Activated T-helper 1 cell treated with anti-CD3 and anti-CD28 coated beads, Interleukin-12 subunit alpha, Interleukin-12 subunit beta, Interleukin-2, Interleukin-4 antibody, amounts not matched to agents 30 ng/mL and 10 ng/mL and 1 ng/mL, durations not matched to agents 14 hours and 24 hours and 36 hours (primary cell): ENCODE measurements at places on chromosomes 16 and 17.

GRCh38 chr16:87725596-87726235 lies 40.1 kb downstream of the KLHDC4 start:
- H3K4me3 ChIP-seq: no peak overlapping the region
- H3K36me3 ChIP-seq: peaks cover 36% of the 10 kb centered on the region
- peaks cover 7% of the 10 kb centered on the region for H3K4me1 ChIP-seq
- no peak overlapping the region for H3K27ac ChIP-seq
- no peak for DNase-seq

- H3K4me3 ChIP-seq: no peak overlapping the region
- no peak overlapping the region for H3K27ac ChIP-seq
- no peaks in the 10 kb centered on the region for H3K36me3 ChIP-seq
- no peak for DNase-seq
Measured at GRCh38 chr16:29318037-29318436, 88.5 kb downstream of the NPIPB11 start.

- no peaks in the 10 kb centered on the region for H3K36me3 ChIP-seq
- peaks cover 2% of the 10 kb centered on the region for H3K27me3 ChIP-seq
- no peak overlapping the region for H3K27ac ChIP-seq
Measured at GRCh38 chr17:65193305-65193704, 56.1 kb downstream of the RGS9 start.

DNA sequence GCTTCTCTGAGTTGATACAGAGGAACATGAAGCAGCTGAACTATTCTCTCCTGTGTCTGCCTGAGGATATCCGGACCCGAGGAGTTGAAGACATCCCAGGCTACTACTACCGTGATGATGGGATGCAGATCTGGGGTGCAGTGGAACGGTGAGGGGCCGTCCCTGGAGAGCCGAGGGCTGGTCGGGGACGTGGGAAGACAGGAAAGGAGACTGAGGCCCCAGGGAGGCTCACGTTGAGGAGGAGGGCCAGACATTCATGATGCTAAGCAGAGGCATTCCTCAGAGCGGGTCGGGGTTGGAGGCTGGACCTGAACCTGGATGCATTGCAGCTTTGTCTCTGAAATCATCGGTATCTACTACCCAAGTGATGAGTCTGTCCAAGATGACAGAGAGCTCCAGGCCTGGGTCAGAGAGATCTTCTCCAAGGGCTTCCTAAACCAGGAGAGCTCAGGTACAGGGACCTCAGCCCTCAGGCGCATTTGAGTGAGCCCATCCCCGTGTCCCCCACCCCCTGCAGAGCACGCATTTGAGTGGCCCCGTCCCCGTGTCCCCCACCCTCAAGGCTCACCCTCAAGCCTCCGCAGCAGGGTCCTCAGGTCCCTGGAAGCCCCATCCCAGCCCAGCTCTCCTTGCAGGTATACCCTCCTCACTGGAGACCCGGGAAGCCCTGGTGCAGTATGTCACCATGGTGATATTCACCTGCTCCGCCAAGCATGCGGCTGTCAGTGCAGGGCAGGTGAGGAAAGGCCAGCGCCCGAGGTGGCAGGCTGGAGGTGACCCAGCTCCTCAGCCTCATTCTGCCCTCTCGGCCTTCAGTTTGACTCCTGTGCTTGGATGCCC lies 8.3 kb downstream of the ALOX15B start:
- H3K27me3 ChIP-seq: peaks cover 7% of the 10 kb centered on the region
- no peak for DNase-seq
- H3K4me1 ChIP-seq: no peaks in the 10 kb centered on the region
- H3K27ac ChIP-seq: no peak overlapping the region
- H3K4me3 ChIP-seq: no peak overlapping the region

DNA sequence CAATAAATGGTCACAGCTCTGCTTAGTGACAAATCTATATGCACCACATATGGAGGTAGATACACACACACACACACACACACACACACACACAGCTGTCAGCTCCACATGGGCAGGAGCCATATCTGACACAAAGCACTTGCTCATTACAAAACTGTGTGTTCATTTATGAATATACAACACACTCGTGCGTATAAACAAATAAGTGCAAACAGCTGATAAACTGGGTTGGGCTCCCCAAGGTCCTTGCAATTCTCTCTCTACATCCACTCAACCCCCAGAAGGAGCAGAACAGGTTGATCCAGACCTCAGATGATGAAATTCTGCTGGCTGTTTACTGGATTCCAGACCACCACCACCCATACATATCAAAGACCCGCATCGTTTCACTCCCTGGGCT lies 140.7 kb downstream of the XYLT1 start:
- no peak for DNase-seq
- no peaks in the 10 kb centered on the region for H3K27me3 ChIP-seq
- H3K4me3 ChIP-seq: no peak overlapping the region
- H3K27ac ChIP-seq: no peak overlapping the region
- H3K4me1 ChIP-seq: peaks cover 5% of the 10 kb centered on the region
- H3K36me3 ChIP-seq: peaks cover 6% of the 10 kb centered on the region

DNA sequence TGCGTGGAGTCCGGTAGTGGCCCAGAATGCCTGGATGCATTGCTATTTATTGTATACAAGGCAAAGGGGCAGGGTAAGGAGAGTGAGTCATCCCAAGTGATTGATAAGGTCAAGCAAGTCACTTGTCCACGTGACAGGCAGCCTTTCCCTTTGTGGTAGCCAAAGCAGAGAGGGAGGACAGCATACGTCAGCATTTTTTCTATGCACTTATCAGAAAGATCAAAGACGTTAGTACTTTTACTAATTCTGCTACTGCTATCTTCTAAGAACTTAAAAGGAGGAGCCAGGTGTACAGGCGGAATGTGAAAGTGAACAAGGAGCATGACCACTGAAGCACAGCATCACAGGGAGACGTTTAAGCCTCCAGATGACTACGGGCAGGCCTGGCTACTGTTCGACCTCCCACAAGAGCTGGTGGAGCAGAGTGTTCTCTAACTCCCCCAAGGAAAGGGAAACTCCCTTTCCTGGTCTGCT lies 47.9 kb upstream of the ARL4D start:
- no peaks in the 10 kb centered on the region for H3K27me3 ChIP-seq
- H3K4me3 ChIP-seq: no peak overlapping the region
- DNase-seq: no peak
- H3K27ac ChIP-seq: no peak overlapping the region

DNA sequence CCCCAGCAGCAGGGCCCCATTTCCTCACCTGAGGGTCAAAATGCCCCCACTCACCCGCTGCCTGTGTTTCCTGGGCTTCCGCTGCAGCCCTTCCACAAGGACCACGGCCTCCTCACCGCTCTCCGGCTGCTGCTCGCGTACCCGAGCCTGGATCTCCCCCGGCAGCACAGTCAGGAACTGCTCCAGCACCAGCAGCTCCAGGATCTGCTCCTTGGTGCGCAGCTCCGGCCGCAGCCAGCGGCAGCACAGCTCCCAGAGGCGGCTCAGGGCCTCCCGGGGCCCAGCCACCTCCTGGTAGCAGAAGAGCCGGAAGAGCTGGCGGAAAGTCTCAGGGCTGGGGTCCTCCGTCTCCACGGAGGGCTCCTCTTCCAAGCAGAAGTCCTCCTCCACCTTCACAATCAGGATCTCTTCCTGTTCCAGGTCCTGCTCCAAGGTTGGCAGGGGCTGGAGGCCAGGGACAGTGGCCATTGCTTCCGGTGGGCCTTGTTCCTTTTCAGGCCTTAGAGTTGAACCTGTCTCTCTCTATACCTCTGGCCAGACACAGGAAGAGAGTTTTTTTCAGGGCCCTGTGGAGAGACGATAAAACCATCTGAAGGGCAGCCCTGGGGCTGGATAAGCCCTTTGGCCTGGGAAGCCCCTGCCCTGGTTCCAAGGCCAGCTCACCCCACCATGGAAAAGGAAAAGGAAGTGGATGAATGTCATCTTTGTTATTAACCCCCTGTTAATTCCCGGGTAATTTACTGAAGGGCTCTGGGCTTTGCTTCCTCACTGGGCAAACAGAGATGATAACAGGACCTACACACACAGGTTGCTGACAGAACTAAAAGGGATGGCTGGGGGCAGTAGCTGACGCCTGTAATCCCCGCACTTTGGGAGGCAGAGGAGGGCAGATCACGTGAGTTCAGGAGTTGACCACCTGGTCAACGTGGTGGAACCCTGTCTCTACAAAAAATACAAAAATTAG lies 1.2 kb downstream of the ZNF500 start:
- H3K4me1 ChIP-seq: peaks cover 20% of the 10 kb centered on the region
- peak overlapping the region; percentile 87 for H3K4me3 ChIP-seq
- H3K27me3 ChIP-seq: no peaks in the 10 kb centered on the region
- peaks cover 1% of the 10 kb centered on the region for H3K36me3 ChIP-seq
- H3K27ac ChIP-seq: peak overlapping the region; percentile 79

GRCh38 chr16:17265154-17265553 lies 205.6 kb downstream of the XYLT1 start:
- H3K4me3 ChIP-seq: no peak overlapping the region
- no peak overlapping the region for H3K27ac ChIP-seq
- no peak for DNase-seq
- peaks cover 19% of the 10 kb centered on the region for H3K4me1 ChIP-seq
- H3K36me3 ChIP-seq: no peaks in the 10 kb centered on the region

GRCh38 chr16:22217890-22218730 lies 12.0 kb downstream of the EEF2K start:
- no peak overlapping the region for H3K4me3 ChIP-seq
- peaks cover 22% of the 10 kb centered on the region for H3K4me1 ChIP-seq
- H3K36me3 ChIP-seq: peaks cover 11% of the 10 kb centered on the region
- no peak for DNase-seq

GRCh38 chr16:58733248-58733670 lies 857 bp downstream of the GOT2 start:
- H3K4me1 ChIP-seq: peaks cover 29% of the 10 kb centered on the region
- no peak for DNase-seq
- peaks cover 11% of the 10 kb centered on the region for H3K36me3 ChIP-seq
- H3K4me3 ChIP-seq: peak overlapping the region; percentile 100

GRCh38 chr17:40069751-40070708 lies 7.3 kb downstream of the THRA start:
- H3K4me1 ChIP-seq: peaks cover 35% of the 10 kb centered on the region
- H3K27me3 ChIP-seq: peaks cover 8% of the 10 kb centered on the region
- H3K27ac ChIP-seq: peak overlapping the region; percentile 65
- H3K4me3 ChIP-seq: peak overlapping the region; percentile 40

- peaks cover 5% of the 10 kb centered on the region for H3K27me3 ChIP-seq
- no peaks in the 10 kb centered on the region for H3K36me3 ChIP-seq
- peaks cover under 1% of the 10 kb centered on the region for H3K4me1 ChIP-seq
Measured at GRCh38 chr16:86671486-86672178, 93.3 kb downstream of the FOXL1 start.

- H3K27me3 ChIP-seq: no peaks in the 10 kb centered on the region
- H3K36me3 ChIP-seq: peaks cover 5% of the 10 kb centered on the region
- no peak overlapping the region for H3K4me3 ChIP-seq
- no peak for DNase-seq
Measured at GRCh38 chr16:3696425-3697218, 20.7 kb downstream of the TRAP1 start.

- H3K4me3 ChIP-seq: no peak overlapping the region
- H3K27ac ChIP-seq: peak overlapping the region; percentile 72
- DNase-seq: no peak
- H3K36me3 ChIP-seq: peaks cover 15% of the 10 kb centered on the region
- peaks cover 42% of the 10 kb centered on the region for H3K4me1 ChIP-seq
- H3K27me3 ChIP-seq: no peaks in the 10 kb centered on the region
Measured at GRCh38 chr16:67857547-67858233, 10.2 kb upstream of the CENPT start.

- H3K27me3 ChIP-seq: no peaks in the 10 kb centered on the region
- peaks cover 33% of the 10 kb centered on the region for H3K36me3 ChIP-seq
- no peak overlapping the region for H3K4me3 ChIP-seq
- DNase-seq: no peak
- H3K27ac ChIP-seq: no peak overlapping the region
Measured at GRCh38 chr16:74480150-74481029, 59.1 kb upstream of the CLEC18B start.

DNA sequence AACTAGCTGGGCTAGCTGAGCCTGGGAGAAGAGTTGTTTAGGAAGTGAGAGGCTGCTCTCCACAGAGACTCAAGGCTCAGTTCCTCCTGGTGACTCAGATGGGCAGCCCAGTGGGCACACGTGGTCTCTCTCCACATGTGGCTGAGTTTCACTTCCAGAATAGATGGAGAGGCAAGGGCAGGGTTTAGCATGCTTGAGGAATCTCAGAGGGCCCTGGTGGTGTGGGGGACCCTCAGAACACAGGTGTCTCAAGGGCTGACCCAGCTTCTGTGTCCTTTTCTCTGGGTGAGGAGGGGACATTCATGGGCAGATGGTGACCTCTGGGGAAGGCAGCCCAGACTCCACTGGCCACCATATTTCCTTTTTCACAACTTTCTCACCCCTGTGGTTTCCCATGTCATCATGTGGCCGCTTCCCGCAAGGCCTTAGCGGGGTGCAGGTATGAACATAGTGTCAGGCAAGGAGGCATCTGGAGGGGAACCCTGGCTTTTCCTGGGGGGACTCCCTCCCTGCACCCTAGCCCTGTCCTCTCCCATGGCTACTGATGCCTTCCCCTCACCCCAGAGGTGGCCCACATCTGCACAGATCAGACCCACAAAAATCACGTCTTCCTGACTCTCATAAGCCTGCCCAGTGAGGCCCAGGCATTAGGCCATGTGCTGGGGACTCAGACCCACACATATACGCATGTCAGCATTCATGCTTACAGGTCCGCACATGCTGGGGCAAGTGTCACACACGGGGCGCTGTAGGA lies 3.3 kb downstream of the GRN start:
- H3K36me3 ChIP-seq: peaks cover 7% of the 10 kb centered on the region
- H3K4me3 ChIP-seq: no peak overlapping the region
- no peak for DNase-seq
- peaks cover 27% of the 10 kb centered on the region for H3K4me1 ChIP-seq

DNA sequence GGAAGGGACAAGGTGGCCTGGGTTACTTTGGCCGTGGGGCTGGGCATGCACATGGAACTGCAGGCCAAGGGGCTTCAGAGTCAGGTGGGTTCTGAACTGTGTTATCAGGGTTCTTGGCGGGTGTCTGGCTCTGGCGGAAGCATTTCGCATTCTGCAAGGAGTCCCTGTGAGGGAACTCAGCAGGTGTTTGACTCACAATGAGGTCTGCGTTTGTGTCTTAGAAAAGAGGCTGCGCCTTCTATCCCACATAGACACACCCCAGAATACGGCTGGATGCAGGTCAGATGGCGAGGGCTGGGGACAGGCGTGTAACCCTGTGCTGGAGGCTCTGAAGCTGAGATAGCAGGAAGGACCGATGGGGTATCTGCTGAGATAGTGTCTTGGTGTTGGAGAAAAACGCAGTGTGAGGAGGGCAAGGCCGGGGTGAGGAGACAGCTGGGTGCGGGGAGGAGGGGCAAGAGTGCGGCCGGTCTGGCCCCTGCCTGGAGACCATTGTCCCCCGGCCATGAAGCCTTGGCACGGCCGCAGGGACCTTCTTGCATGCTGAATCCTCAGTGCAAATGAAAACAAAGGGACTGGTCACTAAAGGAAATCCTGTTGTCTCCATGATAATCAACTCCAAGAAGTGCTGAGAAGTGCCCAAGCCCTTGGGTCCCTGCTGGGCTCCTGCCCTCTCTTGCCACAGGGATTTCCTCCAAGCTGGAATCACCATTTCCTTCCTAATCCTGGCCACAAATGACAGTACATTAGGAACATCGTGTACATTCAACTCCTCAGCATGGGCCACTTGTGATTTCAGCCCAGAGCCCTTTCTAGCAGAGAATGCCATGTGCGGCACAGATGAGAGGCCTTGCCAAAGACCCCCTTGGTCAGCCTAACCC lies 22.8 kb upstream of the MTSS2 start:
- no peak overlapping the region for H3K4me3 ChIP-seq
- no peaks in the 10 kb centered on the region for H3K27me3 ChIP-seq
- no peaks in the 10 kb centered on the region for H3K4me1 ChIP-seq
- no peak for DNase-seq
- H3K36me3 ChIP-seq: no peaks in the 10 kb centered on the region
